H54 (cell line): ENCODE measurements at places on chromosomes 6 and 20.

DNA sequence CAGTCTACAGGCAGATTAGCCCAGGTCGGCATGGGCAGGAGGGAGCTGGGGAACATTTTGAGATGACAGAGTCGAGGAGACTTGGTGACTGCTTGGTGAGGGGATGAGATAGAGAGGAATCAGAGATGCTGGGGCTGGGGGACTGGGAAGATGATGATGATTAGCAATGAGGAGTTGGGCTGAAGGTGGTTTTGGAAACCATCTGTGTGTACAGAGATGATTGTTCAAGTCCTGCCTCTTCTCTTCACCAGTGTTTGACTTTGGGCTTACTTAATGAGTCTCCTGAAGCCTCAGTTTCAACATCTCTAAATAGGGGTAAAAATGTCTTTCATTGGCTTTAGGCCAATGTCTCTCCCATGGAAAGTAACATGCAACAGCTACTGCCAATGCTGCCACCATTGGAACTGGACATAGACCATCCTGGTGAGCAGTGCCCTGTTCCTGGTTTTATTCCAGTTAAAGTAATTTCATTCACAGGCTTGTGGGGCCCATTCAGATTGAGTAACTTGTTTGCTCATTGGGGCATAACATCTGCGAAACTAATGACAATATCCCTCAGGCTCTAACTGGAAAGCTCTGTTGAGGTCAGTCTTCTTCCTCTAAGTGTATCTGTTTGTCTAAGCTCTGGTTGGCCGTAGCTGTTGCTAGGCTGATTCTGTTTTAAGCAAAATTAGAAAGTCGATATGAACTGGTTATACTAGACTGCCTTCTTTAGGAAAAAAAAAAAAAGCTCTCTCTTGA is 99.1 kb downstream of the ARMC2 start:
- no peak for DNase-seq

DNA sequence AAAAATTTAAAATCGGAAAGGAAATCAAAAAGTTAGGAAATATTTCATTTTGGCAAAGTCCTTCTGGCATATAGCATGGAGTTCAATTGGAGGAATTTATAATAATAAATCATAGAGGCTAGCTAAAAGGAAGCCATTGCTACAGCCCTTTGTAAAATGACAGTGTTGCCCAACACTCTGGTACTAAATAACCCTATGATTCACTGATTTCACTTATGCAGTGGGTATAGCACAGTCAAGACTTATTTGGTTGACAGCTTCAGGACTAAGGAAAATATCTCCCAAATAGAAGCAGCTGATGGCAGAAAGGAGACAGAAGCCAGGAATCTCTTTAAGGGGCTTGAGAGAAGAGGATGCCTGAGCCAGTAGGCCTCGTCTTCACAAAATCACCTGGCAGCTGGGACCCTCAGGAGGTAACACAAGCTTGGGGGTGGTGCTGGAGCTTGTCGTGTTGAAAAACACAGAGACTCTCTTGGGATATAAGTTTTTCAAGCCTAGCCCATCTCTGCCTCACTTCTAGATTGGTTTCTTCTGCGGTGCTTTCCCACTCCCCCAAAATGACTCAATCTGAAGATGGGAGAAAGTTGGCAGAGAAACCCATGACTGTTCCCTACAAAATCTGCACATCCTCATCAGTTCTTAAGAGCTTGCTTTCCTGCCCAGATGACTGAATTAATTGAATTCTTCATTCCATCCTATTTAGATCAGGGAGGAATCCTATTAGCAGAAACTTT is 38.4 kb upstream of the EYA4 start:
- DNase-seq: no peak

- no peak for DNase-seq
Measured at GRCh38 chr6:165881806-165882205, 218.8 kb upstream of the PDE10A start.

DNA sequence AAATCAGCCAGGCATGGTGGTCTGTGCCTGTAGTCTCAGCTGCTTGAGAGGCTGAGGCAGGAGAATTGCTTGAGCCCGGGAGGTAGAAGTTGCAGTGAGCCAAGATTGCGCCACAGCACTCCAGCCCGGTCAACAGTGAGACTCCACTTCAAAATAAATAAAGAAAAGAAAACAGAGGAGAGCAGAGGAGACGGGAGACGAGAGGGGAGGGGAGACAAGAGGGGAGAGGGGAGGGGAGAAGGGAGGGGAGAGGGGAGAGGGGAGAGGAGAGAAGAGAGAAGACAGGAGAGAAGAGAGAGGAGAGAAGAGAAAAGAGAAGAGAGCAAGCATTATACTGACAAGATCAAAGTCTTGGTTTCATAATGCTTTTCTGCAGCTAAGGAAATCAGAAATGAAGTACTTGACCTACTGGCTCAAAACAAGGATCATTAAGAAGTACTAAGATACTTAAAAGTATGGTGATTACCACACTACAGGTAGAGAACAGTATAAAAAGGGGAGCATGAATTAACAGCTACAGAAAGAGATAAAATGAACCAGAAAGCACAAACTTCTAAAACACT is 30.5 kb downstream of the FAM8A1 start:
- DNase-seq: no peak

DNA sequence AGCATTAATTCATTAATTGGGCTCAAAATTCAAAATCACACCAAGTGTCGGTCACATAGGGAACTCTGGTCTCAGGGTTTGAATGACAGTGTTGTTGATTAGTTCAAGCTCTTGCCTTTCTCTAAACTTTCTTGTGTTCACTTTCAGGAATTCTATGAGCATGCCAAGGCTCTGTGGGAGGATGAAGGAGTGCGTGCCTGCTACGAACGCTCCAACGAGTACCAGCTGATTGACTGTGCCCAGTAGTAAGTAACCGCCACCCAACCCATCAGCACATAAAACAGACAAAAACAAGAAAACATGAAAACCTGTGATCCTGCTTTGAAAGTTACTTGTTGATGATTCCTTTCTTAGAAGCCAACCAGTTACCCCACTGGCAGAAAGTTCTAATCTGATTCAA is 52.7 kb downstream of the GNAS start:
- DNase-seq: no peak

- DNase-seq: no peak
Measured at GRCh38 chr20:4972506-4973251, 28.6 kb downstream of the SLC23A2 start.

- DNase-seq: no peak
Measured at GRCh38 chr6:149974825-149975224, 11.1 kb downstream of the ULBP1 start.

GRCh38 chr6:145539831-145540230 is 195.5 kb downstream of the EPM2A start:
- DNase-seq: no peak

DNA sequence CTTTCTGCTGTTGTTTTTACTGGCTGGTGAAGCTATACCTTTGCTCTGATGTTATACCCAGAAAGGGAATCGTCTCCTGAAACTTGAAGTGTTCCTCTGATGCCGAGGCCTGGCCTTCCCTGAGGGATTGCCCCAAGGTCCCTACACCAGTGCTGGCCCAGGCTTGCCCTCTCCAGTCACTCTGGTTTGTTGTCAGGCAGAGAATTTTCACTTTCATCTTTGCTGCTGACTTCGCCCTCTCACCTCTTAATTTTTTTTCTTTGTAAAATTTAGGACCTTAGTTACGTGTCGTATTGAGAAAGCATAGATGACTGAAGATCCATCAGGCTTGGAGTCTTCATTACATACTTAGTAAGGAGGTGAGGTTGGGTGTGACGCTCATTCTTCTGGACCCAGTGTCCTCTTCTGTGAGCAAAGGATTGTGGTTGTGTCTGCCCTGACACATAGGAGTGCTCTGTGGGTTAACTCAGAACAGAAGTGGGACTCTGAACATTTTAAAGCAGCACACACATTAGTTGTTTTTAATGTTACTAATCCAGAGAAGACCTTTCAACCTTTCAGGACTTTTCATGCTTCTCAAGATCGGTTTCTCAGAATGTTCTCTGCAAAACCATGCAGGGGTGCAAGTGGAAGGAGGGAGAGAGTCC is 45.4 kb downstream of the TULP4 start:
- no peak for DNase-seq
